ENCODE measurements at places on chromosomes 2 and 18.

DNA sequence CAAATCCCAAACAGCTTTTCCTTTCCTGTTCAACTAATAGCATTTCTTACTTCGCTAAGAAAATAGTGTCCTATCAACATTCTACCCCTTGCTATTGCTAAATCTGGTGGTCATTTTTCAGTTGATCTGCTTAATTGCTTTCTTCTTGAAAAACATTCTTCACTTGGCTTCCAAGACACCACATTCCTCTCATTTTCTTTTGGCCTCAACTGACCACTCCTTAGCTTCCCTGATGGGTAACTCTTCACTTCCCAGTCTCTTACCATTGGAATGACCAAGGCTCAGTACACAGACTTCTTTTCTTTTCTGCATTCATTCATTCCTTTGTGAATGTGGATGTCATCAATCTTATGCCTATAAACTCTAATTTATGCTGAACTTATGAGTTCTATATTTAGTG, 230.8 kb upstream of the CDH2 start:
- no peak for DNase-seq

DNA sequence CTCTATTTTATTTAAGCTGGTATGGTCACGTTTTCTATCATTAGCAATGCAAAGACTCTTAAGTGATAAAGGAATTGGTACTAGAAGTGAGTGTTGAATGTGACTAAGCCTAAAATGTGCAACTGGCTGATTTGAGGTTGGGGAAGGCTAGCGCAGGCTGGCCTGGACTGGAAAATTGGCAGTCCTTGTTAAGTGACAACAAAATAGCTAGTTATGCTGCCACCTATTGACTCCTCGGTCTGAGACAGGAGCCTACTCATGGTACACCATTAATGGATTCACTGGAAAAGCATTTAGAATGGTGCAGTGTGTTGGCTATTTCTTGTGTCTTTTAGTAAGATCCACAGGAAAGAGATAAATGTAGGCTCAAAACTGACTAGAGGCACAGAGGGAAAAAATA, 5.7 kb upstream of the WIPF1 start:
- peak; percentile 30 for DNase-seq

DNA sequence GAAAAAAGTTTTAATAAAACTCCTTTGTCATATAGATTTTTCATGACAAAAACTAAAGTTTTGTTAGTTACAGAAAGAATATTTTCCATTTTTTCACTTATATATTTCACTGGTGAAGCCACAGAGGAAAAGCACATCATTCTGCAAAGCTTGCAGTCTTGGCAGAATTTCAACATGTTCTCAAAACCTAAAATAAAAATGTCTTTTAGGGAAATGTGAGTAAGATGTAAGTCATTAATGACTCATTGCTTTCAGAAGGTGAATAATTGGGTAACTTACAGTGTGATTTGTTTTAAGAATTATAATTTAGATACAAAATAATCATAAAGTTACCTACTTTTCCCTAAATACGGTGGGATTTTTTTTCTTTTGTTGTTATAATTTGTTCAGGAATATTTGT, 43.4 kb upstream of the TNFRSF11A start:
- no peak for DNase-seq

DNA sequence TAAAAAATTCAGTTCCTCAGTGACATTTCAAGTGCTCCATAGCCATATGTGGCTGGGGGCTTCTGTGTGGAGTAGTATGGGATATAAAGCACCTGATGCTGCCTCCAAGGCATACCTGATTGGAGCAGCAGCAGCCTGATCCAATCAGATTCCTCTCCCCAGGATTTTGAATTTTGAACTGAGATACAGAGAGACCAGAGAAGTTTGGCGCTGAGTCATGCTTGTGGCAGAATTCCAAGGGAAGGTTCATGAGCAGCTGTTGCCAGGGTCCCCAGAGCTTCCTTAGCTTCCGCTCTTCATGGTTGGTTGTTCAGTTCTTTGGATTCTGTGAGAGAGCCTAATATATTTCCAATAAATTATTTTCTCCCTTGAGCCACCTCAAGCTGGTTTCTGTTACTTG, 29.0 kb upstream of the CFAP36 start:
- no peak for DNase-seq

DNA sequence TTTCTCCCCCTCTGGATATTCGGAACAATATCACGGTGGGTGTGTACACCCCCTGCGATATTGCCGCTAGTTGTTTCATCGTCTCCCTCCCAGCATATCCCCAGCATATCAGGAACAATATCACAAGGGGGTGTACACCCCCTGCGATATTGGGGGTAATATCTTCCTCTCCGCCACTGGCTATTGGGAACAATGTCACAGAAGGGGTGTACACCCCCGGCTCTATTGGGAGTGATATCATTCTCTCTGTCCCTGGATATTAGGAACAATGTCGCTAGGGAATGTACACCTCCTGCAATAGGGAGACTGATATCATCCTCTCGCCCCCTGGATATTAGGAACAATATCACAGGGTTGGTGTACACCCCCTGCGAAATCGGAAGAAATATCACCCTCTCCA, 1932.0 kb downstream of the SUCLG1 start:
- no peak for DNase-seq

DNA sequence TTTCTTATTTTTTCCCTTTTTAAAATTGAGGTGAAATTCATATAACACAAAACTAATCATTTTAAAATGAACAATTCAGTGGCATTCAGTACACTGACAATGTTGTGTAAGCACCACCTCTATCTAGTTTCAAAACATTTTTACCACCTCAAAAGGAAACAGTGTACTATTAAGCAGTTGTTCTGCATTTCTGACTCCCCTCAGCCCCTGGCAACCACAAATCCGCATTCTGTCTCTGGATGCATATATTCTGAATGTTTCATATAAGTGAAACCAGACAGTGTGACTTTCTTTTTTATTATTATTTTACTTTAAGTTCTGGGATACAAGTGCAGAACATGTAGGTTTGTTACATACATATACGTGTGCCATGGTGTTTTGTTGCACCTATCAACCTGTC, 19.2 kb upstream of the TANK start:
- DNase-seq, result no peak

- DNase-seq, result no peak
These were observed 77.6 kb downstream of the AP1S3 start for GRCh38 chr2:223759569-223760430.

- DNase-seq, result no peak
These were observed 360.5 kb upstream of the RGPD4 start for GRCh38 chr2:107466241-107466640.

GRCh38 chr2:172106108-172106961, 3.6 kb upstream of the DLX2 start:
- DNase-seq, result peak; percentile 27

DNA sequence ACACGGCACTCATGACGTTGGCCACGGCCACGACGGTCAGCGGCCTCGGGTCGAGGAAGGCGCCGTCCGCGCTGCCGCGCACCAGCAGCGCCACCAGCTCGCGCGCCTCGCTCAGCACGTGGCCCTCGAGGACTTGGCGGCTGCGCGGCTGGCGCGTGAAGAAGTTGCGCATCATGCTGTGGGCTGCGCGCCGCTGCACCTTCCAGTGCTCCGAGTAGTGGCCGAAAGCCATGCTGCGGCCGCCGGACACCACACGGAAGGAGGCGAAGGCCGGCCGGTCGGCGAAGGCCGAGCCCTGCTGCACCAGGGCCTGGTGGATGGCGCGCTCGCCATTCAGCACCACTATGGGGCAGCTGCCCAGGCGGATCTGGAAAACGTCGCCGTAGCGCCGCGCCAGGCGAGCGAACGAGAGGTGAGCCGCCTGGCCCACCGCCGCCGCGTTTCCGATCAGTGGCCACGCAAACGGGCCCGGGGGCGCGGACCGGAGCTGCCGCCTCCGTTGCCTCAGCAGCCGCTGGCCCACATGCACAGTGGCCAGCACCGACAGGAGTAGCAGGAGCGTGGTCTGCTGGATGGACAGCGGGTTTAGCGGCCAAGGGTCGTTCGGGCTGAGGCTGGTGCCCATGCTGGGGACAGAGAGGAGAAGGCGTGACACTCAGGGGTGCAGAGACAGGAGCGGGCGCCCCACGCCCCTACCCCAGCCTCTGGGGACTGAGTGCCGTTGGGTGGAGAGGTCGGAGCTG, 1.0 kb downstream of the CYP1B1 start:
- no peak for DNase-seq

- DNase-seq, result no peak
These were observed 258.8 kb downstream of the SLC8A1 start for GRCh38 chr2:40192864-40193669.

- no peak for DNase-seq
These were observed 480.8 kb upstream of the KLHL29 start for GRCh38 chr2:22904126-22904684.

DNA sequence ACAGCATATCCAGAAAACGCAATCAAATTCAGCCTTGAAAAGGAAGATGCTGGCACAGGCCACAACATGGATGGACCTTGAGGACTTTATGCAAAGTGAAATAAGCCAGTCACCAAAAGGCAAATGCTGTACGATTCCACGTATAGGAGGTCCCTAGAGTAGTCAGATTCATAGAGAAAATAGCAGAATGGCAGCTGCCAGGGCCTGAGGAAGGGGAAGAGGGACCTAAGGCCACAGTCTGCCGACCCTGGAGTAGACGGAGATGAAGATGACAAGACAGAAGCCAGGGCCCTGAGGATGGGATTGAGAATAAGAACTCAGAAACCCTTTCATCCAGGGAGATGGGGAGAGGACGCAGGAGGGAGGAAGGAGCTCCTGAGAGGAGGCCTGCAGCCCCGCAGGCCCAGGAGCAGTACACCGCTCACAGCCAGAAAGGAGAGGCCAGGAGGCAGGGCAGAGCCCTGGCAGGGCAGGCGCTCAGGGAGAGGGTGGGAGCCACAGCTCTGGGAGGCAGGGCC, 8.1 kb upstream of the MTERF4 start:
- DNase-seq, result no peak

GRCh38 chr18:67386032-67386431, 130.5 kb downstream of the DSEL start:
- DNase-seq, result no peak

DNA sequence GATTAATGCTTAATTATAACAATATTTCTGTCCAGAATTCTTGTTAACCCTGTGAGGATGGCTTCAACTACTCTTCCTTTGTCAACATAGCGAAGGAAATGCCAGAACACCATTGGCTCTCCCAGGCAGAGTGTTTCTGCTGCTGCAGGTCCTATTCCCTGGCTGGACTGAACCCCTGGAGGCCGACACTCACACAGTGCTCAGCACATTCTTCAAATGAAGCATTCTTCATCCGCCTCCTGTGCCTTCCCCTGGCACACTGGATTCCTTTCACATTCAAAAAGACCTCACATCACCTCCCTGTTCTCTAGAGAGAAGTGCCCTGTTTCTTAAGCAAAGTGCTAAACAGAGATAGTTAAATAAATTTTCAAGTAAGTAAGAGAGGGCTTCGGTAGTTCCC, 187.3 kb upstream of the MSH6 start:
- DNase-seq, result no peak

- DNase-seq, result no peak
These were observed 1.7 kb downstream of the EPHA4 start for GRCh38 chr2:221570321-221570935.

Data from NCI-H510A (cell line).